ENCODE measurements at places on chromosomes 12 and 14.

GRCh38 chr12:16435875-16436554, 88.6 kb downstream of the MGST1 start:
- DNase-seq = no peak

DNA sequence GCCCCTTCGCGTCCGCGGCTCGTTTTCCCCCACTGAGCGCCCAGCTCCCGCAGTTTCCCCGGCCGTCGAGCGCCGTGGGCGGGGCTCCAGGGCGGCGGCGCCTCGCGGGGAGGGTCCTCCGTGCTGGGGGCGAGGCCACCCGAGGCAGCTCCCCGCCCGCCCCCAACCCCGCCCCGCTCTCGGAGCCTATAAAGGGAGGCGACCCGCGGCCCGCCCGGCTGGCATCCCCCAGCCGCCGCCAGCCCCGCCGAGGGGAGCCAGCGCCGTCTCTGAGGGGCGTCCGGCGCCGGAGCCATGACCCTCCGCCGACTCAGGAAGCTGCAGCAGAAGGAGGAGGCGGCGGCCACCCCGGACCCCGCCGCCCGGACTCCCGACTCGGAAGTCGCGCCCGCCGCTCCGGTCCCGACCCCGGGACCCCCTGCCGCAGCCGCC, at the start of gene TAMALIN:
Gene TAMALIN, plus strand, starts transcription at position 221 of the 432 bp plus-strand sequence. Its CDS starts 74 bp downstream, at position 295.
- no peak for DNase-seq

GRCh38 chr14:89265234-89265633, 151.8 kb downstream of the FOXN3 start:
- DNase-seq = no peak

DNA sequence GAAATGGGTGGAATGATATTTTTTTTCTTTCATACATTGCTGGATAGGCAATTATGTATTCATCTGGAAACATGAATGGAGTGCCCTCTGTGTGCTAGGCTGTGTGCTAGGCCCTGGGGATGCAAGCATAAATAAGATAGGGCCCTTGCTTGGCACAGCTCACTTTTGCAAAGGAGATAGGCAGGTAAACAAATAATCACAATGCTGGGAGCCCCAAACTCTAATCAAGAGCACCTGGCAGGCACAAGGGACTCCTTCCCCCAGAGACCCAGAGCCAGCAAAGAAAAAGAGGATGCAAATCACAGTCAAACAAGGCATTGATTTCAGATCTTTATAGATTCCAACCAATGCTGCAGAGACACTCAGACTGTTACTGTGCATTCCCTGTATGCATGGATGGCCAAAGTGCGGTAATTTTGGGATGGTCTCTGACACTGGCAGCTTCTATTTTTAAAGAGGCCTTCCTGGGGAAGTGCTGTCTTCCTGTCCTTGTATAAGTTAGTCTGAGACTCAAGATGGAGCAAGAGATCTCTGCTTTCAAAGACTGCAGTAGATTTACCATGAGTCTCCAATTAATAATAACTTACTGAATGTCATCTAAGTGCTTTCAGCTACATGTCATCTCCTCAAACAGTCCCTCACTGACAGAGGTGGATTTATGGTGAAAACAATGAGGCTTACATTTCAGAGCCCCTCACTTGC, 45.1 kb upstream of the CPM start:
- no peak for DNase-seq

- DNase-seq = no peak
These were observed 231.9 kb downstream of the C12orf75 start for GRCh38 chr12:105562199-105562971.

DNA sequence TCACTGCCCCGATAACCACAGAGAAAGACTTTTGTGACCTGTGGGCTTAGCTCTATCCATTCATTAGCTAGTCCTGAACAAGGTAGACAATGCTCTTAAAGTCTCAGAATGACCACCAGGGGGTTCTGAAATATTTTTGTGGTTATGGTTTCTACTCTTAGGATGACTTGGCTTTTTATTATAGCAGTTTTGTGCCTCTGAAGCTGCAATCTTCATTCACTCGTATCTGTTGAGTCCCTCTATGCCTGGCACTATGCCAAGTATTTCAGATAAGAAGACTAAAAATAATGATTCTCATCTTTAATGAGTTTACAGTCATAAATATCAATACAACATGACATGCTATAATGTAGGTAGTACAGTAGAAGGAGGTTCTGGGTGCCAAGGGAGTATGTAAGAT, 130.8 kb upstream of the TRHDE start:
- no peak for DNase-seq

- DNase-seq = no peak
These were observed 86.3 kb downstream of the LRP6 start for GRCh38 chr12:12180575-12180974.

DNA sequence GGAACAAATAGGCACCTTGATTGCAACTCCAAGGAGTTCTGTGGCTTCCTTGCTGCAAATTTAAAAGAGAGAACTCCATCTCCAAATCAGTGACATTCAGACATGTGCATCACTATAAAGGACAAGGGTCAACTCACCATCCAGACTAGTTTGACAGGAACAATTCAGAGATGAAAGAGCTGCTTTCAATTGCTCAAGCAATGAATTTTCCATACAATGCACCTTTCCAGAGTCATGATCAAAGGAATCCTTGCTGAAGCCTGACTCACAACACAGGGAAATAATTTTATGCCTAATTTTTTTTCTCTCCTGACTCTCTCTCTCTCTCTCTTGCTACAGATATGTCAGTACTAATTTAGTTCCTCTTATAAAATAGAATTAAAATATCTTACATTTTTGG, 380.5 kb upstream of the GARIN6 start:
- no peak for DNase-seq

DNA sequence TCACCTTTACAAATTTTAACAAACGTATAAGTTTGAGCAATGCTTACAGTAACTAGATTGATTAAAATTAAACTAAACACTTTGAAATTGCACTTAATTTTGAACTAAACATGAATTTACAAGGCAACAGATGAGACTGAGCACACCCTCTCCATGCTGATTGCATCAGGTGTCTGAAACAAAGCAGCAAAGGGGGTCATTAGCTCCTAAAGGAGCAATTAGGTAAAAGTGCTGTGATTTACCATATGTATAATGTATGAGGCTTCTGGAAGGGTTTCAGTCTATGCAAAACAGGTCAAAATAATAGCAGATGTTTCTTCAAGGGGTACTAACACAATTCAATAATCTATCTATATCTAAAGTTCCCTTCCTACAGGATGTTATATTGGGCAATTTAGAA, 98.8 kb upstream of the LMNTD1 start:
- DNase-seq = no peak

- no peak for DNase-seq
These were observed 84.5 kb downstream of the PLEKHA5 start for GRCh38 chr12:19214020-19214419.
